ENCODE measurements at places on chromosomes 6 and 20.

GRCh38 chr20:2967841-2968240 is 75.6 kb upstream of the GNRH2 start:
- no peak for DNase-seq

DNA sequence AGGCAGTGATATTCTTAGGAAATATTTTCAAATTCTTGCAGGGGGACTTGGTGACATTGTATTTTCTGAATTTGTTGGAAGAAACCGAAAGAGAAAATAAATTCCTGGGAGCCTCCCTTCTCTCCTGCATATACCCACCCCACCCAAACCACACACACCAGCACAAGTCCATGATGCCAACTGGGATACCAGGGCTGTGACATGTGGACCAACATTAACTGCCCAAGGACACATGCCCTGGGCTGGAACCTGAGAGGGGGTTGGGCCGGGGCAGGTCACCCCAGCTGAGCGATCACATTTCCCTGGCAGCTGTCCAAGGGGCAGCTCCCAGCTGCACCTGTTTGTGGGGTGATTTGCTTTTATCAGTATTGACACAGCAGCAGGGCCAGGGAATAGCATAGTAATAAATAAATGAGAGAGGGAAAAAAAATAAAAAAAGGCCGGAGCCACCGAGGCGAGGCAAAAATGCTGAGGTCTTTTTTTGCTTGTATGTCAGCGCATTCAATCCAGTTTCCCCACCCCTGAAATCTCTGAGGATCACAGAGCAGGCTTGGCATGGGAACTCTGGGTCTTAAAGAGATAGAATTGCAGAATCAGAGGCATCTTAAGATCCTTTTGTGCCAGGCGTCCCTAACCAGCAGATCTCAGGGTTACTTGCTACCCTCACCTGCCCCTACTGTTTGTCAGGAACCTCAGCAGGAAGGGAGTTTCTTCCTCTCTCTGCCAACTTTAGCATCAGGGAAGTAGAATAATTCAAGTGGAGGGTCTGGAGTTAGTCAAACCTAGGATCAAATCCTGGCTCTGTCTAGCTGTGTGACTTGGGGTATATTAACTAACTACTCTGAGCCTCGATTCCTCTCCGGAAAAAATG is 66.5 kb upstream of the PIM1 start:
- DNase-seq: peak; percentile 78

DNA sequence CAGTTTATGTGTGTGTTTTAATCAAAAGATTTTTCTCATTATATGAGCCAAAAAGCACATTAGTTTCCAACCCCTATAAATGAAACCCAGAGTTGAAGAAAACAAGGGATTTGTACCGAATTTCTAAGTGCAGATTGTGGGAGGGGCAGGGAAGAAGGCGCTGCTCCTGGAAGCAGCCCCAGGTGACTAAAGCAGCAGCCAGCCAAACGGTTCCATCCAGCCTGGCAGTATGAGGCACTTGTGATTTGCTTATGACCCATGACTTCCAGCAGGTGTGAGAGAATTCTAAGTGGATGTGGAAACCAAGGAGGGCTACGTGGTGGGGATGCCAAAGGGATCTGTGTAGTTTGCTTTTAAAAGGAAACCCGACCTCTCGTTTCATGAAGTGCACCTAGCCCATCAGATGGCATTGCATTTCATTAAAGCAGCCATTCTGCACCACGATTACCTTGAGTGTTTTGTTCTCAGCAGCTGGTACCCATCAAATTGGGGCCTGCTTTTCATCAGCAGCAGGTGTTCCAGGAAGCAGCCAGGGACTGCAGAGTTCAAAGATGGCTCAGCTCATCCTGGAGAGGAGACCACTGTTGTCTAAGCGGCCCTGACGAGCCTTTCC is 79.1 kb downstream of the DTD1 start:
- no peak for DNase-seq

GRCh38 chr6:40395066-40395697 is 192.0 kb downstream of the LRFN2 start:
- no peak for DNase-seq

DNA sequence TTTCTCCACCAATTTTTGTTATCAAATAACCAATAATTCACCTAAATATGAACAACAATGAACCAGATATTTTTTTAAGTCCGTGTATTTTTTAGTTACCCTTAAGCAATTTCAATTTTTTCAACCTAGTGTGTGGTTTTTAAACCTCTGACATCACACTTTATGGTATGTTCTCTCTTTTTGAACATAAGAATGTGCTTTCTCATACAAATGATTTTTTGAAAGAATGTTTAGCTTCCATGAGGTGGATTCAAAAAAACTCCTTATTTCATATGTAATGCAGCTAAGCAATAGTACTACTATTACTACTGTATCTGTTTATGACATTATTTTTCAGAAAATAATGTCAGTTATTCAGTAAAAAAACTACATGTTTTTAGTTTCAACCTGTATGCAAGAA is 19.4 kb upstream of the MEI4 start:
- no peak for DNase-seq

GRCh38 chr6:169240591-169241390 is 12.9 kb downstream of the THBS2 start:
- DNase-seq: no peak

GRCh38 chr6:143478479-143479062 is 28.0 kb downstream of the PEX3 start:
- no peak for DNase-seq

GRCh38 chr6:36930483-36930882 is 24.1 kb upstream of the PI16 start:
- DNase-seq: no peak

DNA sequence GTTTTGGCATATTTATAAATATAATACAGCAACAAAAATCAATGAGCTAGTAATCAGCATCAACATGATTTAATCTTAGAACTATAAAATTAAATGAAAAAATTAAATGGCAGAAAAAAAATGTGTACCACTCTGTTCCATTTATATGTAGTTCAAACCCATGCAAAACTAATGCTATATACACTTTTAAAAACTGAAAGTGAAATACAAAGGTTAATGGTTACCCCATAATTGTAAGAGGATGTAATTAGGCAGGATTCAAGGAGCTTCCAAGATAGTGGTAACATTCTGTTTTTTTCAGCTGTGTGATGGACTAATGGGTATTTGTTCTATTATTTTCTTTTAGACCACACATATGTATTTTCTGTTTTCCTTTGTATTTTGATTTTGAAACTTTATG is 492.1 kb downstream of the UTRN start:
- no peak for DNase-seq

DNA sequence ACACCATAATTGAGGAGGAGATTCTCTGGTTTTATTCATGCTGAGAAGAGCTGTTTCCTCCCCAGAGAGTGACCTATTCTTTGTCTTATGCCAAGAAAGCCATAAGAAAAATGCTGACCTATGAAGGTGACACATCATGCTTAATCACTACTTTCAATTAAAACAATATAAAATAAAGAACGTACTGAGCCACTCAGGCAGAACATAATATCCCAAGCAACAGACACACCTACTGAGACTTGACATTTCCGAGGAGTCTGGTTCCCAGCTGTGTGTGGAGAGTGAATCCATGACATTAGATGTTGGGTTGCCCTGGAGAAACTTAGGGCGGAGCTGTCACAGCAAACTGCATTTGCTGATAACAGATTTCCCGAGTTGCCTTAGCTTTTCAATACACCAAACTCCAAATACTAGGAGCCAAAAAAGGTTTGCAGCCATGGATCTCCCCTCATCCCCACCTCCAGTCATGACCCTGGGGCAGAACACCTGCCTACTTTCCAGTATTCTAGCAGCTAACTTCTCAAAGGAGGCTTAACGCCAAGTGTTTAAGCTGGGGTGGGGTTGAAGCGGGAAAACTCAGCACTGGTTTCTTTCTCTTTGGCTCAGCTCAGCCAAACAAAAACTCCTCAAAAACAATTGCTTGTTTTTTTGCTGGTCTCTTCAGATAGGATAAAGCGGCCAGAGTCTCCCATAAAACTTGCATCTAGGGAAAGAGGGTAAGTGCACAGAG is 92.2 kb downstream of the BACH2 start:
- DNase-seq: no peak

- no peak for DNase-seq
Observed at GRCh38 chr20:48799328-48800105, 28.3 kb downstream of the PREX1 start.

GRCh38 chr20:23265226-23265625 is 85.4 kb upstream of the NXT1 start:
- DNase-seq: no peak

GRCh38 chr20:31915491-31916280 is 36.2 kb downstream of the PDRG1 start:
- DNase-seq: no peak

DNA sequence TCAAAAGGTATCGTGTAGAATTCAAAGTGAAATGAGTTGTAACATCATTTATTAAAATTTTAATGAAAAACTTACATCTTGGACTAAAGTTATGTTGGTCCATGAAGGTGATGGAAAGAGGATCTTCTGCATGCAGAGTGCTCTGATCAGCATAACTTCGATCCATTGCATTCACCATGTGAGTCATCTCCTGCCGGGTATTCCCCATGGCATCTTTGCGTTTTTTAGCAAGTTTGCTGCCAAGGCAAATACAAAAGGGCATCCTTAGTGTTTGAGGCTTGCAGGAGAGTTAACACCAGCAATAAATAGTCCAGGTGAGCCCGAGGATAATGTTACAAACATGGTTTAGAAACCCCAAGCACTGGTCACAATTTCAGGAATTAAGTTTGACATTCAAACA is 104.2 kb upstream of the THEMIS start:
- DNase-seq: no peak

GRCh38 chr20:16476032-16476431 is 97.2 kb downstream of the KIF16B start:
- no peak for DNase-seq

- DNase-seq: no peak
Observed at GRCh38 chr6:11492464-11493290, 44.9 kb upstream of the TMEM170B start.

DNA sequence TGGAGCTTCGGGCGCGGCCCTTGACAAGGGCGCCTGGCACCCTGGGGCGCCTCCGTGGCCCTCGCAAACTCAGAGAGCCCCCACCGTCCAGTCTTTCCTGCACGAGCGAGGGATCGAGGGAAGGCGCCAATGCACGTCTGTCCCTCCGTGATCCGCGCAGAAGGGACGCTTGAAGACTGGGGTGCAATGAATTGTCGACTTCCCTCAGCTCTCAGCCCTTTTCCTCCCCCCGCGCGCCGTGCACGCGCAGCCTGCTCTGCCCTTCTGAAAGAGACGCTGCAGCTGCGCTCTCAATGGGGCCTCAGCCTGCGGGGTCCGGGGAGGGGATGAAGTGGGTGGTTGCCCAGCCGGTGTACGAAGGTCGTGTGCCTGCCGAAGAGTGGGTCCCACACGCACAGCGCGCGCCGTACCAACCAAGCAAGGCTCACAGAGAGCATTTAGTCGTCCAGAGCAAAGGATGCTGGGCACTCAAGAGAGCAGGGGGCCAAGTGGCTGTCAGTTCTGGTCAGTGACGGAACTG is 5.5 kb upstream of the SOX4 start:
- peak; percentile 98 for DNase-seq

- DNase-seq: peak; percentile 41
Observed at GRCh38 chr6:26252077-26252472, 112.9 kb upstream of the BTN3A2 start.
